Epithelial cell of esophagus (primary cell): ENCODE measurements at places on chromosomes 3 and 15.

DNA sequence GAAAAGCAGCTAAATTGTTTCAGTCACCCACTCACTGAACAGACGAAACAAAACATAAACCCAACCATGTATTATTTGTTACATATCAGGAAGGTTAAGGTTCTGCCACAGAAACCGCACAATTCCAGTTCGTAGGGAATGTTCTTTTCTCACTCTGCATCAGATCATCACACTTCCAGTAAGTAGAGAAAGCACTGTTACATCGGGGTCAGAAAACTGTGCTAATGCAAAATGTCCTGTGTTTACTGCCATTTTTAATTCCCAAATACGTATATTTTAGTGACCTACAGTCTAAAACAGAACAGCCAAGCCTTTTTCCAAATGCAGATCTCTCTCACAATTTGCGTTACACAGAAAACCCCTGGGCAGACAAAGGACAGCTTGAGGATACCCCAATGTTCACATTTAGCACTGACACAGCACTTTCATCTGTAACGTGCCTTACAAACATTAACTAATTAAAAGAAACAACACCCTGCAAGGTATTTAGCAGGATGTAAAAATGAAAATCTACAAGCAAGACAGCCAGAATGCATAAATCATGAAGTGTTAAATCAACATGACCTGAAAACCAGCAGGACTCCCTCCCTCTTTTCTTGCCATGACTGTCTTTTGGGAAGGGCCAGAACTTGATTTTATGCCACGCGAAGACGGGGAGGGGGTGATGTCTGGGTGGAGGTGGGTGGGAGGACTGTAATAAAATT is 34.8 kb upstream of the SKIL start:
- DNase-seq: no peak

- DNase-seq: no peak
Observed at GRCh38 chr3:127991681-127992080, 60.6 kb upstream of the SEC61A1 start.

- no peak for DNase-seq
Observed at GRCh38 chr3:60829058-60829457, 422.2 kb downstream of the FHIT start.

DNA sequence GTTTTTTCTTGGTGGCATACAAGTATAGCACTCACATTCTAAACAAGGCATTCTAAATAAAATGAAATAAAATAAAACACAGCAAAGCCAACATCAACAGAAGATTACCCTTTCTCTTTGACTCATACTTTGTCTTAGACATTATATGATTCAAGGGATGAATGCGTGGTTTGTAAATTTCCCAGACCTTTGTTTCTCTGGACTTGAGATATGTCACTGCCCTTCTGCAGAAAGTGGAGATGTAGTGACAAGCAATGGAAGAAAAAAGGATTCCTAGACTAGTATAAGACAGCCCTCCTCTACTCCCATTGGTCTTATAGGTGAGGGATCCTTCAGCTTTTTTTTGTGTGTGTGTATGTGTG is 22.4 kb downstream of the NANOGP8 start:
- peak; percentile 45 for DNase-seq

- DNase-seq: peak; percentile 14
Observed at GRCh38 chr3:23442598-23443383, 239.7 kb downstream of the UBE2E2 start.

DNA sequence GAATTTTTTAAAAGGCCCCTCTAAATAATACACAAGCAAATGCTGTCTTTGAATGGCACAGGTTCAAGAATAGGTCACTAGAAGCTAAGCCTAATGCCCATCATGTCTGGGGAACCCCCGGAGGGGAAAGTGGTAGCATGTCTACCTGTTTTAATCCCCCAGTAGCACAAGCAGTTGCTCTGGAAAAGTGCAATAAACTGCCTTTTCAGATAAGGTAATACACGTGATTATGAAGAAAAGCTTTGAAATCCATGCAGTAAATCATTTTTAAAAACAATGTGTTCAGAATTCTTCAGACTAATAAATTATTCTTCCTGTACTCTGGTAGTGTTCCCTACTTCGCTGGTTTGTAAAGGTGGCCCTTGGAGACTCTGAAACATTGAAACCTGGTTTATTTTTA is 922.2 kb downstream of the ROBO1 start:
- DNase-seq: no peak

- DNase-seq: no peak
Observed at GRCh38 chr3:170023165-170023564, 14.6 kb upstream of the GPR160 start.

DNA sequence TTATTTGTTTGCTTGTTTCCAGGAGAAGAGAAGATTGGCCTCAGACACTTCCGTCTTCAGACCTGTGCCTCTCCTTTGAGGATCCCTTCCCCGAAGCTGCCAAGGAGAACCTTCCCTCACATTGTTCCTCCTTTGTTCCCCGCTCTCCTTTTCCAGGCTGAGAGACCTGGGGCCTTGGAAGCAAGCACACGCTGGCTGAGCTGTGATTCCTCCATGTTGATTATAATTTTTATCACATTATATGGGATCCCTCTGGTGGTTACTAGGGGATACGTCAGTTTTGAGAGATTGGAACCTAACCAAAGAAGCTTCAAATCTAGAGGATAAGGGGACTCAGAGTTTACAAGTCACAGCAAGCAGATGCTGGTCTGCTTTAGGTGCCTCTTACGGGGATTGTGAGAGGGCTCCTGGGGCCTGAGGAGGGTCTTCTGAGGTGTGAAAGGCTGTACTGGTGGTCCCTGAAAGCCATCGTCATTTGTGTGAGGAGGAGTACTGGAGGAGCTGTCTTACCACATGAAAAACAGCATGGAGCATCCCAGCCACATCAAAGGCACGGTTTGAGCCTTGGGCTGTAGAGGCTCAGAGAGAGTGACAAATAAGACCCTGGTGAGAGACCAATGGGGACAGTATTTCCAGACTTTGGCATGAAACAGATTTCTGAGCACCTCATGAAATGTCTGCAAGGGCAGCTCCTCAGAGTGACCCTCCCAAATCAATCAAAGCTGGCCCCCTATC is 760.1 kb upstream of the CFAP20DC start:
- peak; percentile 59 for DNase-seq

DNA sequence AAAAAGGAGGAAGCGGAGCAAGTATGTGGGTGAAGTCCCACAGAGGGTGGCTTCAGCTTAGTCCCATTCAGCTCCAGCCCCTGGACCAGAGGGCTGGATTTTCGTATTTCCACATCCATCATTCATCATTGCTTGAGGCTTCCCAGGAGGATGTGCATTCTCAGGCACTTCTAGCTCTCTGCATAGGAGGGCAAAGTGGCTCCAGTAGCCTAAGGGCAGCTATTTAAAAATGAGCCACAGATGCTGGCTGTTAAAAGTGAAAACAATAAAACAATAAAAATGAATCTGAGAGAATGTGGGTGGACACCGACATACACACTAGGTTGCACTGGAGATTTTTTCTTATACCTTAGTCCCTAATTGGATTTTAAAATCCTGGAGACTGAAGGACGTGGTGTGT is 629.2 kb upstream of the ZNF385D start:
- DNase-seq: no peak

- no peak for DNase-seq
Observed at GRCh38 chr3:14538451-14539088, 1.6 kb downstream of the GRIP2 start.

GRCh38 chr3:17841190-17841828 is 98.9 kb upstream of the TBC1D5 start:
- DNase-seq: peak; percentile 56

DNA sequence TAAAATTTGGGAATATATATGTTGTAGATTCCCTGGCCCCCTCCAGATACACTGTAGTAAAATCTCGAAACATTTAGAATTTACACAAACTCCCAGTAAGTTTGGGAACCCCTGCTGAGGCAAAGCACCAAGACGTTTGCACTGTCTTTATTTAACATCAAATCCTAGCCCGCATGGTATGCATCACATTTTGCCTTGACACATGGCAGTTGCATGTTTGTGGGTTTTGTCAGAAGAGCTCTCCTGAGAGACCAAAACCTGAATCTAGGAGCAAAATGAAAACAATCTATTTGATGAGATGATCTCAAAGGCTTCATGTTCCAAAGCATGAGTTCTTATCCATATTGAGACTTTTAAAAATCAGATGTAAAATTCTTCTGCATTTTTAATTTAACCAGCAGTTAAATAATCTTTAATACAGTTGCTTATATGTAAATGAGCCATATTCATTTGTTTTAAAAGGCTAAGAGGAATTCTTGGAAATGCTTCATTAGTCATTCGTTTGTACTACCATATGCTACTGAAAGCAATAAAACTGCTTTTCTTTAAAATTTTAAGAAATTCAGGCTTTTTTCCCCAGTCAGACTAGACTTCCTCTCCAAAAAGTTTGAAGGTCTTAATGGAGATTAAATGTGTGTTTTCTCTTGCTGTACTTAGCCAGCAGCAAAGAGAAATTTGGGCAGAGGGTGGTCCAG is 105.2 kb upstream of the BOC start:
- no peak for DNase-seq

GRCh38 chr3:104548401-104548800 is 818.3 kb upstream of the ALCAM start:
- DNase-seq: no peak

DNA sequence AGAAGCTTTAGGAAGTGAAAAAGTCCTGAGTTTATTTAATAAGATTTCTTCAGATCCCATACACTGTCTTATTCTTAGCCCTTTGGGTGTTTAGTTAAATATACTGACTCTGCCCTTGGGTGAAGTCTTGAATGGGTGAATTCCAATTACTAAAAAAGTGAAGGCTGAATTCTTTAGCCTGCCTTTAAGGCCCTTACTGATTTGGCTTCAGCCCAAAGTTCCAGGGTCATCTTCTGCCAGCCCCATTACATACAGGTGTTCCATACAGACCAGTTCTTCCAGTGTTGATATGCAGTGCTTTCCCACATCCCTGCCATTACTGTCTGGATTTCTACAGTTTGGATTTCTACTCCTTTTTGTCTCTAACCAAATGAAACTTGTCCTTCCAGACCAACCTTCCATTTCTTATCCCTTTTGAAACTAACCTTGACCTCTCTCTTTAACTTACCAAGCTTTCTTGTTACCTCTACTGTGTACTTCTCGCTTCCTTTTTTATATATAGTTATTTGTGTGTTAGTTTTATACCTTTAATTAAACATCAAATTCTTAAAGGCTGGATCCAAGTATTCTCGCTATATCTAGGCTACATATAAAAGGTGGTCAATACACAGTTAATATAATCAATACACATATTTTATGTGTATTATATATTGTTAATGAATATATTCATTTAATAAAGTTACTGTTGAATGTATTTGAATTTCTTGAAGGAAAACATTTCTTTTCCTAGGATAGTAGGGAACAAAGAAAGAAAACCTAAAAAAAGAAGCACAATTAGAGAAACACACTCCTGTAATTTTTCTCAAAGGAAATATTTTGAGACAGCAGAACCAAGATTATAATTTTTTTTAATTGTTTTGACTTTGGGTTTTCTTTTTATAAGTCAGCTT is 15.0 kb downstream of the MBNL1 start:
- DNase-seq: peak; percentile 54

DNA sequence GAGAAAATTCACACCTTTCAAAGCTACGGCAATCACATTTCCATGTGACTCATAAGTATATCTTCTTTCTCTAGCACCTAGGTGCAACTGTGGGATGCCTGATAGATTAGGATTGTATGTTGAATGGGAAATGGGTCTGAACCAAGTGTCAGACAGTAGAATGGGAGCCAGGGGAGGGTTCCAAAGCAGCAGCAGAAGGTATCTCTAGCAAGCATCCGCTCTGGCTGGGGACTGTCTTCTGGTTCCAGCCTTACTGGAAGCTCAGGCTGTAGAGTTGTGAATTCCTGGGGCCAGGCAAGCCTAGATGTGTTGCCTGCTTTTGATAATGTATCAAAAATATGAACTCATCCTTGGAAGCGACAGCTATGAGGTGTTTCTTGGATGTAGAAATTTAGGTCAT is 2.1 kb upstream of the CHL1 start:
- DNase-seq: no peak

DNA sequence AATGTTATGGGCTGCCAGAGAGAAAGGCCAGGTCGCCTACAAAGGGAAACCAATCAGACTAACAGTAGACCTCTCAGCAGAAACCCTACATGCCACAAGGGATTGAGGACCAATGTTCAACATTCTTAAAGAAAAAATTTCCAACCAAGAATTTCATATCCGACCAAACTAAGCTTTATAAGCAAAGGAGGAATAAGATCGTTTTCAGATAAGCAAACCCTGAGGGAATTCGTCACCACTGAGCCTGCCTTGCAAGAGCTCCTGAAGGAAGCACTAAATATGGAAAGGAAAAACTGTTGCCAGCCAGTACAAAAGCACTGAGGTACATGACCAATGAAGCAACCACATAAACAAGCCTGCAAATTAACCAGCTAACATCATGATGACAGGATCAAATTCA is 33.1 kb downstream of the PYGO1 start:
- DNase-seq: no peak

DNA sequence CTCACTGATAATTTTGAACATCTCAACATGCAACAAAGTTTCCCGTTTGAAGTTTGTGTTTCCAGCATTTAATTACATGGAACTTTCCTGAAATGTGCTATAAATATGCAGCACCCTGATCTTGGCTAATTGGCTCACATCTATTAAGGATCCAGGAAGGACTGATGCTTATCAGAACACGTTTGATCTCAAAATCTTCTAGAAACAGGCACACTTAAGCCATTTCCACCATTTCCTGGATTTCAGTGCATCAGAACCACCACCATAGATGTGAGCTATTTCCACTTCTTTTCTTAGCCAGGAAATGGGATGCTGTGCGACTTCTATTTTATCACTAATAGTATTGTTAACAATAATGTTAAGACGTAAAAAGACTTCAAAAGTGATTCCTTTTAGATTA is 228.9 kb downstream of the FEZF2 start:
- DNase-seq: no peak

GRCh38 chr3:194930377-194931204 is 244.9 kb downstream of the FAM43A start:
- peak; percentile 46 for DNase-seq

DNA sequence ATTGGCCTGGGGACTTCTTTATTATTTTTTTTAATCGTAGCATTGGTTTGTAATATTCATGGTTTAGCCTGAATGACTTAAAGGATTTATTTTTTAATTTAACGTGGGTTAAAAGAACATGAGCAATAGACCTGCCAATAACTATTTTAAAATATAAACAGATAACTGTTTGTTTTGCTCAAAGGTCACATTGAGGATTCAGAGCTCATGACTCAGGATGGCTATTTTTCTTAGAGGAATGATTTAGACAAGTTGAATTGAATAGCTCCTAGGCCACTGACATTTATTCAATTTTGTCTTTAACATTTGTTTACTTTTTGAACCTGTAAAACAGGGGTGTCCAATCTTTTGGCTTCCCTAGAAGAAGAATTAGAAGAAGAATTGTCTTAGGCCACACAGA is 68.5 kb downstream of the ITPR1 start:
- no peak for DNase-seq
